Pulmonary artery endothelial cell (primary cell): ENCODE measurements at places on chromosomes 13 and 19. TPM values are rescaled to one million over a fixed set of nuclear protein-coding genes. Genes with fewer than 3 reads are reported as not detected.

DNA sequence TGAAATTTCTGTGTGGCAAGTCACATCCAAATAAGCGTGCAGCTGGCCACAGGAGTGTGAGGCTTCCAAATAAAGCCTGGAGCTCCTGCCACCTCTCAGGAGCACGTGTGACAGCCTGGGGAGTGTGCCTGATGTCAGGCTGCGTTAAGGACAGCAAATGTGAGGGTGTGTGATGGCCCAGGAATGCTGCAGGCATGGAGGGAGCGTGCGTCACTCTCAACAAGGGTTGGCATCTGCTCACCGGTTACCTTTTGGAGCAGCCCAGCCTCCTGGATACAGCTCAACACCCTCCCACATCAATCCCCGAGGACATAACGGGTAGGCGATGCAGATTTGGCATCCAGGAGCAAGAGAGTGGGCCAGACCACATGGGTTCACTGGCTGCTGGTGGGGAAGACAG is 19.0 kb downstream of the NUMBL start:
- DNase-seq, result no peak

DACH1 gene
- total RNA-seq, result 0.74 and 2.6 TPM in 2 replicates

DNA sequence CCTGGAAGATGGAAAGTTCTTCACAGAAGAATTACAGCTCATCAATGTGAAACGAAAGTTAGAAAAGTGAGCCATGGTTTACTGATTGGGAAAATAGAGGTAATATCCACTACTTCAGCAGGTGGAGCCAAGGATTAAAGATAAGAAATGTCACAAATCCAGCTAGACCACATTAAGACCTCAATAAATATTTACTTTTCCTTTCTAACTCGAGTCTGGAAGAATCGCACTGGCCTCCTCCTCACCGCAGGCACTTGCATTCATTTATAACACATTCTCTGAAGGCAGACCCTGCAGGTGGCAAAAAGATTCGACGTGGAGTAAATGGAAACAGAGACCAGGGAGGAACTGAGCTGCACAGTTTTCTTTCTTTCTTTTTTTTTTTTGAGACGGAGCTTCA is 7.4 kb downstream of the SLC35E1 start:
- no peak for DNase-seq

RFPL4AL1 gene
- 0.21 TPM in 1 of 2 replicates, not detected in the other for total RNA-seq

DNA sequence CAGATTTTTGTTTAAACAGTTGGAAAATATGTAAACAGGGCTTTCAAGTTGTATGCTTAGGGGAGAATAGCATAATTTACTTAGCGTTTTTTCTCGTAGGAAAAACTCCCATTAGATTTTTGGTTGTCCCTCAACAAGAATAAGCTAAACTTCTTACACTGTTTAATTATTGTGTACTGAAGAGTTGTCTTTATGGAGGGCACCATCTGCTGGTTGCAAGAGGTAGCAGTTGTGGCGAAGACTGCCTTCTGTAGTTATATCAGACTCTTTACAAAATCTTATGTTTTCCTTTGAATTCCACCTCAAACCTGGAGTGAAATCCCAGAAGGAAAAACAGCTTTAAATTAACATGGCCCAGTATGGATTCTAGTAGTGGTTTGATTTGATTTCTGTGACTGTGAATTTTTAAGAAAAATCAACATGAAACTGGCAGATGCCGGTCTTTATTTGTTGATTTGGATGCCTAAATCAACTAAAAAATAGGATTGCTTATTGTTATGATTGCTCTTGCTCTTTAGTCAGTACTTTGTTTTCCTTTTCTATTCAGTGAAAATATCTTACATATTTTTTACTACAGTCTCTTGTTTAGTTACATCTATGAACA is 53.4 kb downstream of the PDS5B start:
- DNase-seq, result peak; percentile 26

- no peak for DNase-seq
Observed at GRCh38 chr19:16571283-16571682, 932 bp downstream of the SLC35E1 start.

ACP7 gene
- total RNA-seq, result 0.20 and 0.21 TPM in 2 replicates

DNA sequence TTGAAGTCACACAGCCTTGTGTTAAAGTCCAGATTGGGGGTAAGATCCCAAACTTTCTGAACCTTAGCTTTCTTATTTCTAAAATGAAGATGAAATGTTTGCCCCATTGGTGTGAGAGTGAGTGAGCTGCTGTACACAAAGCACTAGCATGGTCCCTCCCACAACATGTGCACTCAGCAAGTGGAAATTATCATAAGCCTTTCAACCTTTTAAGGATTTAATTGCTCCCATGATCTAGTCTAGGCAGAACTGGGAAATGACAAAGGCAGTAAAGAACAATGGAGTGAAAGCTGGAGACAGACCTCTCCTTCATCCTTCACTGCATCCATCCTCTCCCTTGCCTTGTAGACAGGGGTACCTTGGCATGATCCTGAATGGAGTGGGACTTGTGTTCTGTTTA is 76.0 kb upstream of the GPR12 start:
- DNase-seq, result no peak

GRCh38 chr13:97283888-97284287 is 61.8 kb downstream of the MBNL2 start:
- DNase-seq, result no peak

ANGPTL8 gene
- not detected in 2 replicates for total RNA-seq

DNA sequence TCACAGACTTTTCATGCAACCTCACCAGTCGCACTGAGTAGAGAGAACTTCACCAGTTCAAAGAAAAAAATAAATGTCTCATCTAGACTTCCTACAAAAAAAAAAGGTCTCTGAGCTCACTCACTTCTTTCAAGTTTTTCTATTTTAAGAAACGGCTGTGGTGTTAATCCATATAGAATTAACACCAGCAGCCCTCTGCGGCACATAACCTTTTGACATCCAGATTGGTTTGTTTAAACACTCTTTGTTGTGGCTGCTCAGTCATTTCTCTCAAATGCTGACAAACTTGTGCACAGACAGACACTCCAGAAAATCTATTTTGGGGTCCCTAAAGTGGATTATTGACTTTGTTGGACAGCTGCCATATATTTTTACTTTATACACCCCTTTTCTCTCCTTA is 874.9 kb downstream of the EFNB2 start:
- no peak for DNase-seq

FAM83E gene
- total RNA-seq, result 0.73 and 0.99 TPM in 2 replicates

SHANK1 gene
- total RNA-seq, result 0.26 and 0.63 TPM in 2 replicates

- DNase-seq, result peak; percentile 7
Observed at GRCh38 chr19:39506944-39507714, 7.8 kb upstream of the SELENOV start.

KIR2DL4 gene
- not detected in 2 replicates for total RNA-seq

TYROBP gene
- total RNA-seq, result not detected in 2 replicates

DNA sequence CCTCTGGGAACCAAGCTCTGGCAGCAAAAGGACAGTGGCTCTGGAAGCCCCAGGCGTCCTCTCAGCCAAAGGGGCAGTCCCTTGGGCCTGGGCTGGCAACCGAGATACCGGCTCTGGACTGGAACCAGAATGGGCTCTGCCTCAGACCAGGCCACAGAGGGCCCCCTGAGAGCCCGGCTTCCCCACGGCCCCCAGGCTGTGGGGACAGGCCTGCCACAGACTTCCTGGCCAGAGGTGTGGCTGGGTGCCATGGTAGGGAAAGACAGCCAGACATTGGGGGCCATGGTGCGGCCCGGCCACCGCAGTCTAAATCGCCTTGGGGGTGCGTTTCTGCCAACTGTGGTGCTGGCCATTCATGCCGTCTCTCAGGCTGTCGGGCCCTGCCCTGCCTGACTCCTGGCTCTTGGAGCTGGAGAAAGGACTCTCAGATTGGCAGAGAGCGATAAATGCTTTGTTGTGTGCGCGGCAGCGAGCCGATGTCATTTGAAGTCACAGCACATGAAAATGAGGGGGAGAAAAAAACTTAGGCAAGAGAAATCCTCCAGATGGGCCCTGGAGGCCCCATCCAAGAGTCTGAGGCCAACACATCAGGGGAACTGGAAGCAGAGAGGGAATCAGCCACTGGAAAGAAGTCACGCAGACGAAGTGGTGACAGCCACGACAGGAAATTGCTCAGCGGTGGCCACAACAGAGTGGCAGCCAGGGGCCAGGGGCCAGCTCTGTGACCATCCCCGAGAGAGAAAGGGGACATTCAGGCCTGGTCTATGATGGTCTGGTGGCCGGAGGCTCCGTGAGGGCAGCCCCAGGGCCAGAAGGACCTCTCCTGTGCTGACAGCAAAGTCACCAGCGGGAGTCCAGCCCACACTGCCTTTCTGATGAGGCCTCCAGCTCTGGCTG is 26.5 kb downstream of the SH3GL1 start:
- no peak for DNase-seq

DNA sequence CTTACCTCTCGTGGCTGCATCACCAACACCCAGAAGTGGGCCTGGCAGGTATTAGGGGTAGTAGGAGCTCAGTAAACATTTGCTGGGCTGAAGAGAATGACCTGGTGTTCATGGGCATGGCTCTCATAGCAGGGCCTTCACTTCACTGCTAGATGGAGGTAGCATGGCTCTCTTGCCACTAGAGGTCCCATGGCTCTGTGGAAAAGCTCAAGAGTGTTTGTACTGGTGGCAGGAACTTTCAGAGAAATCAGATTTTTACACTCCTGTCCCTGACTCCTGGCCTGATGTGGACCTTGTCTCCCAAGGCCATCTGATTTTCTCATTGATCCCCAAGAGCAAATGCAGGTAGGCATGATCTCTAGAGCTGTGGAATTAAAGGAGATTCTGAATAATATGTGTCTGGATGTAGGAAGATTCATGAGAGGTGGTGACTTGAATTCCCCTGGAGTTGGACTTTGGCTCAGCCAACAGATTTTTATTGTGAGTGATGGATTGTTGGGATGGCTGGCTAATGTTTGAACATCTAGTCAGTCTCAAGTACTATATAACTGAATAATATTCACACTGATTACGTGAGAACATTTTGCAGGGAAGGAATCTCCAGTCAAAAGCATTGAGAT is 5.7 kb downstream of the ZNF574 start:
- peak; percentile 36 for DNase-seq

GRCh38 chr13:106573284-106573846 is 5.4 kb upstream of the ARGLU1 start:
- DNase-seq, result no peak

- no peak for DNase-seq
Observed at GRCh38 chr13:20146381-20146780, 14.5 kb downstream of the GJA3 start.
